Lung microvascular endothelial cell (primary cell): ENCODE measurements at places on chromosomes 6 and 20. TPM values are rescaled to one million over a fixed set of nuclear protein-coding genes. Genes with fewer than 3 reads are reported as not detected.

Gene SLC35D3
- total RNA-seq: not detected in 2 replicates

Gene FIG4
- total RNA-seq: 8.7 and 12.7 TPM in 2 replicates

Gene LGSN
- not detected in 2 replicates for total RNA-seq

Gene CCM2L
- total RNA-seq: 16.3 and 24.2 TPM in 2 replicates

Gene C6orf163
- 0.44 and 0.79 TPM in 2 replicates for total RNA-seq

GRCh38 chr20:23446505-23446904, 6.2 kb downstream of the CST11 start:
- DNase-seq: peak; percentile 69

DNA sequence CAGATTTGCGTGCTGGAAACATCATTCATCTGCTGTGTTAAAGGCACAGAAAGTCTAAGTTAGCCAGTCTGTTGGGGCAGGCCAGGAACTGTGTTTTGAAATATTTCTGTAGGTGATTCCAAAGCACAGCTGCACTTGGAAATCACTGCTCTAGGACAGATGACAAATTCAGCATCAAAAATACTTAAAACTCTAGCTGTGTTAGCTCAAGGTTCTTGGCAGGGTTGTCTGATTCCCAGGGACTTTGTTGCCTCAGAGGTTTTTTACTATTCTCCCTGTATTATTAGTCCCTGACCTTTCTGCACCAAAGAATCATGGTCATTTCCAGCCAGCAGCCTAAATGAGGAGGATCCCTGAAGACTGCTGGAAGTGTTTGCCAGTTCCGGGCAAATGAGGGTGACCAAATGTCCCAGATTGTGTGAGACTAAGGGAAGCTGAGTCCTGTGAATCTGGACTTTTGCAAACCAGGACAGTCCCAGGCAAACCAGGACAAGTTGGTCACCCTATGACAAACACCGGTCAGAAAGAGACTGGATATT, 84.3 kb upstream of the TMEM30A start:
- DNase-seq: no peak

GRCh38 chr6:41615311-41615710, 23.0 kb upstream of the MDFI start:
- no peak for DNase-seq

GRCh38 chr6:146697921-146698320, 99.1 kb downstream of the ADGB start:
- DNase-seq: no peak

- no peak for DNase-seq
Measured at GRCh38 chr20:19407736-19408135, 195.3 kb downstream of the SLC24A3 start.

DNA sequence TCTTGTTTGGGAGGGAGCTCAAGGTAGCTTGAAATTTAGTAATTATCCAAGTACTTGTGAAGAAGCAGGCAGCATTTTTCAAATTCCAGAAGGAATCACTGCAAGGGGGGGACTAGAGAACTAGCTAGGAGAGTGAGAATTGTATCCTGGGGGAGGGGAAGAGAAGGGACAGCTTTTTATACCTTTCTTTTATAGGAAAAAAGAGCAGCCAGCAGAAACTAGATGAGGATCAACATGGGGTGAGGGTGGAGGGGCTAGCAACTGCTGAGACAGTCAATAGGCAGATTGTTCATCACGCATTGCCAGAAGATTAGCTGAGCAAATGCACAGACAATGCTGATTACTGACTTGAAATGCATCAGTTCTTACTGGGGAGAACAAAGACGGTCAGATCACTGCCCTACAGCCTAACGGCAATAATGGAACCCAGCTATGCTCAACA, 514.3 kb upstream of the CITED2 start:
- DNase-seq: no peak

DNA sequence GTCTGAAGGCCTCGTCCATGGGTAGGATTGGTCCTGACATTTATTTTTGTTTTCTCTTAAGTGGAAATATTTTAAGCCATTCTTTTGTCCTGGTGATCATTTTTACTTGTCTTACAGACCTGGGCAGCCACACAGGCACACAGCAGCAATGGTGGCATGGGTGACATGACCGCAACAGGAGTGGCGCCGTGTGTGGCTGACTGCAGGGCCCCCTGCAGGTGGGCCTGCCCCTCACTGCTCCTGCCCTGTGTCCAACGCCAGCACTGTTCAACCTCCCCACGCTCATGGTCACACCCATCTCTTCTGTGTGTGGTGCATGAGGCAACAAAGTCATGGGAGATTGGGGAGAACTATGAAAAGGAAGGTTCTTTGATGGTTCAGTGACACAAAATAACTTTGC, 151.9 kb downstream of the MYLK4 start:
- no peak for DNase-seq

DNA sequence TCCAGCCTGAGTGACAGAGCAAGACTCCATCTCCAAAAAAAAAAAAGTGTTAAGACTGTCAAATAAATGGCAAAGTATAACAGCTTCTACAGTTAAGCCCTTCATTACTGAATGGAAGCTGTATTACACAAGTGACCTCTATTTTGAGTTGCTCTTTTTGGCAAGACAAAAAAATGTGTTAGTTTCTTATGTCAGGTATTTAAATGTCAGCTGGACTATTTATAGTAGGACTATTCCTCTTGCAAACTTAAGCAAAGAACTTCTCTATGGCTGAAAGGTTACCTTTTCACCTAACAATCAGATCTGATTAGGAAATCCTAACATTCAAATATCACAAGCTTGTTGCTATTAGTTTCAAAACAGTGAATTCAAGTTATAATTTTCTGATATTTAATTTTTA, 12.4 kb downstream of the UBE2V1 start:
- DNase-seq: no peak

GRCh38 chr20:53829724-53830521, 236.3 kb upstream of the ZNF217 start:
- peak; percentile 52 for DNase-seq

DNA sequence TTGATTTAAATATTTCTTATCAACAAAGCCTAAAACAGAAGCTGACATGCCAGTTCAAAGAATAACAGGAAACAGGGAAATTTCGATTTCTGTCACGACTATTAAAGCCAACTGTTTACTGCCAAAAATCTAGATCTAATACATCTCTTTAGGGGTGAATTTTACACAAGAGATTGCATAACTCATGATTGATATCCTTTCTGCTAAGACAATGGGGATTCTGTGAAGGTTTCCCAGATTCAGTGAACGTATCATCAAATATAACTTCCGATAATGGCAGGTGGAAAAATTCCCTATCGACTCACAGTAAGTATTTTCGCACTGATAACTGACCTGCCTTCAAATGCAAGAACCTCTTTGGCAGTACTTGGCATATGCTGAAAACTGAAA, 42.9 kb downstream of the NHSL1 start:
- peak; percentile 50 for DNase-seq

GRCh38 chr6:135256866-135257265, 75.8 kb downstream of the MYB start:
- DNase-seq: no peak
